ENCODE measurements at places on chromosomes 13 and 19.

DNA sequence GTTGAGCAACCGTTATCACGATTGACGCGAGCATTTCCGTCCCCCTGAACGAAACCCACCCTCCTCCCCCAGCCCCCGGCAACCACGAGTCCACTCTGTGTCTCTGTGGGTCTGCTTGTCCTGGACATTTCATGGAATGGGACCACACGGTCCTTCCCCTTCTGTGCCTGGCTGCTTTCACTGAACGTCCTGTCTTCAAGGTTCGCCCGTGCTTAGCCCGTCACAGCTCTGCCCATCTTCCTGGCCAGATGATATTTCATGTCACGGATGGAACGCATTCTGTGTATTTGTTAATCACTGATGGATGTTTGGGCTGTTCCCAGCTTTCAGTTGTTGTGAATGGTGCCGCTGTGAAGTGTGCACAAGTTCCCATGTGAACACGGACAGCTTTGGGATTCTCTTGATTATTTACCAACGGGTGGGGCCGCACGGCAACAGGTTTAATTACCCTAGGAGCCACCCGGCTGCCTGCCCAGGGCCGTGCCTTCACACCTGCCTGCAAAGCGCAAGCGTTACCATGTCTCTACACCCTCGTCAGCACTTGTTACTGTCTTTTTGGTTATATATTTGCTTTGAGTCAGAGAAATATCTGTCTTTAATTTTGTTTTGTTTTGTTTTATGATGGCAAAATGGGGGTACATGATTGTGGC lies 42.5 kb downstream of the RASA3 start:
- no peak for DNase-seq

DNA sequence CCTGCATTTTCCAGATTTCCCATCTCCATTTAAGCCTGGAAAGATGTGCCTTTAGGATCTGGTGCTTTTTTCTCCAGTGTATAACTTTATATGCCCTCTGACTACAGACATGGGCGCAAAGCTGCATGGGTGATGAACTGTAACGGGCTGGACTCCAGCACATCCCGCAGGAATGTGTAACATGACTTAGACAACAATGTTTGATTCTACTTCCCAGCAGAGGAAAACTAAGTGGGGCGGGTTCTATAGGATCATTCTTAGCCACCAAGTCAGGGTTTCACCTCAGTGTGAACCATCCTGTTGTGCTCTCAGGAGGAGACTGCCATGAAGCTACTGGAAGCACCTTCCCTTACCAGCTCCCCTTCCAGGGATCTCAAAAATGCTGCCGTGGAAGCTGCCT lies 93.2 kb upstream of the SERP2 start:
- no peak for DNase-seq

DNA sequence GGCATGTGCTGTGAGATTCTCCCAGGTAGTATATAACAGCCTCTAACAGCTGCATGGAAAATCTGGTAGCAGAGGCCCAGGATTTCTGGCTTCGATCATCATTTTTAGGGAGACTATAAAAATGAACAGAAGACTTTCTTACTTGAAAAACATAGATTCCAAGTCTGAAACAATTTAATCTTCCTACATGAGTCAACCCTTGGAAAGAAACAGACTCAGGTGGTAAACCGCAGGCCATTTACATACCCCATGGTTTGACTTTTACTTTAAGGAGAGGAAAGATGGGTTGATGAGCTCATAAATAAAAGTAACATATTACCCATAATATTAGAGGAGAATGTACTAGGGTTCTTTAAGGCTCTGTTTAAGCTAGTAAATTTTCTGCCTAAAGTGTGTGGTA lies 121.6 kb downstream of the CYSLTR2 start:
- no peak for DNase-seq

GRCh38 chr13:75492389-75492788 lies 10.4 kb upstream of the TBC1D4 start:
- no peak for DNase-seq

GRCh38 chr13:53311561-53311960 lies 282.9 kb downstream of the OLFM4 start:
- no peak for DNase-seq

DNA sequence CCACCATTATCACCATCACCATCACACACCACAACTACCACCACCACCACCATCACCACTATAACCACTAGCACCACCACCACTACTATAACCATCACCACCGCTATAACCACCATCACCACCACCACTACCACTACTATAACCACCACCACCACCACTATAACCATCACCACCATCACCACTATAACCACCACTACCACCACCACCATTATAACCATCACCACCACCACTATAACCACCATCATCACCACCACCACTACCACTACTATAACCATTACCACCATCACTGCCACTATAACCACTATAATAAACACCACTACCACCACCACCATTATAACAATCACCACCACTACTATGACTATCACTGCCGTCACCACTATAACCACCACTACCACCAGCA lies 173.2 kb downstream of the DCLK1 start:
- DNase-seq, result no peak

GRCh38 chr19:42191330-42191729 lies 26.1 kb downstream of the DEDD2 start:
- no peak for DNase-seq

DNA sequence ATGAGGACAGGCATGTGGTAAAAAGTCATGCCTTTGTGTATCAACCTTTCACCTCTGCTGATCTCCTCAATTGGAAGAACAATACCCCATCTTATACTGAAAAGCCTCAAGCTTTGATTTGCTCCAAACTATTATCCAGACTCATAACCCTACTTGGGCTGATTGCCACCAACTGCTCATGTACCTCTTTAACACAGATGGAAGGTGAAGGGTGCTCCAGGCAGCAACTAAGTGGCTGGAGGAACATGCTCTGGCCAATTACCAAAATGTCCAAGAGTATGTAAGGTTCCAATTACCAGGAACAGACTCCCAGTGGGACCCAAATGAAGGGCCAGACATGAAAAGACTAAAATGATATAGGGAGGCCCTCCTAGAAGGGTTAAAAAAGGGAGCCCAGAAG lies 78.3 kb downstream of the ZNF486 start:
- DNase-seq, result no peak

DNA sequence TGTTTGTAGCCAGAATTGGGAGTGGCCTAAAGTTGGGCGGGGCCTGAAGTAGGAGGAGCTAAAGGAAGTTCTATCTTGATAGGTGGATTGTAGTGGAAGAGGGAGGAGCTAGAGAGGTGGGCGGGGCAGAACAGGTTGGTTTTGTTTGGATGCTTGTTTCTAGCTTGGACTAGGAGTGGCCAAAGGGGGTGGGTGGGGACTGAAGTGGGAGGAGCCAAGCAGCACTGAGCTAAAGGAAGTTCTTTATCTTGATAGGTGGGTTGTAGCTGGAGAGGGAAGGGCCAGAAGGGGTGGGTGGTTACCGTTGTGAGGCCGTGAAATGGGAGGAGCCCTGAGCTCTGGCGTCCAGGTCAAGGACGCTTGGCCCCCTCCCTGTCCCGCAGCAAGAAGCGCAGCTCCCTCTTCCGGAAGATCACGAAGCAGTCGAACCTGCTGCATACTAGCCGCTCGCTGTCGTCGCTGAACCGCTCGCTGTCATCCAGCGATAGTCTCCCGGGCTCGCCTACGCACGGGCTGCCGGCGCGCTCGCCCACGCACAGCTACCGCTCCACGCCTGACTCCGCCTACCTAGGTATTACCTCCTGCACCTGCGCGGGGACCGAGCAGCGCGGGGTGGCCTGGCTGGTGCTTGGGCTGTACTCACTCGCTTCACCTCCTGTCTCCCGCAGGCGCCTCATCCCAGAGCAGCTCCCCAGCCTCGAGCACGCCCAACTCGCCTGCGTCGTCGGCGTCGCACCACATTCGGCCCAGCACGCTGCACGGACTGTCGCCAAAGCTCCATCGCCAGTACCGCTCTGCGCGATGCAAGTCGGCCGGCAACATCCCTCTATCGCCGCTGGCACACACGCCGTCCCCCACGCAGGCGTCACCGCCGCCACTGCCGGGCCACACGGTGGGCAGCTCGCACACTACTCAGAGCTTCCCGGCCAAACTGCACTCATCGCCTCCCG lies 8.0 kb downstream of the DNASE2 start:
- no peak for DNase-seq

DNA sequence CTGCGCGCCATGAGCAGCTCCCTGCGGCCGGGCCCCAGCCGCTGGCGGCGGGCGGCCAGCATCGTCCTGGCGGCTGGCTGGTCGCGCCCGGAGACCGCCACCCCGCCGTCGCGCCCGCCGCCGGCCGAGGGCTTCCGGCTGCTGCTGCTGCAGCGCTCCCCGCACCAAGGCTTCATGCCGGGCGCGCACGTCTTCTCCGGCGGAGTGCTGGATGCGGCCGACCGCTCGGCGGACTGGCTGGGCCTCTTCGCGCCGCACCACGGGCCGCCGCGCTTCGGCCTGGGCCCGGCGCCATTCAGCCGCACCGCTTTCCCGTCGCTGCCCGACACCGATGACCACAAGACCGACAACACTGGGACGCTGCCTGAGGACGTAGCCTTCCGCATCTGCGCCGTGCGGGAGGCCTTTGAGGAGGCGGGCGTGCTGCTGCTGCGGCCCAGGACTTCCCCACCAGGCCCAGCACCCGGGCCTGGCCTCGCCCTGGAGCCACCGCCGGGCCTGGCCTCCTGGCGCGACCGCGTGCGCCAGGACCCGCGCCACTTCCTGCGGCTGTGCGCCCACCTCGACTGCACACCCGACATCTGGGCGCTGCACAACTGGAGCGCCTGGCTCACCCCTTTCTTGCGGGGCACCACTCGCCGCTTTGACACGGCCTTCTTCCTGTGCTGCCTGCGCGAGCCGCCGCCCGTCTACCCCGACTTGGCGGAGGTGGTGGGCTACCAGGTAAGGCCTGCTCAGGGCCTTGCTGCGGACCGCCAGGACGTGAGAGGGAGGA lies 518 bp downstream of the NUDT19 start:
- DNase-seq, result peak; percentile 70

DNA sequence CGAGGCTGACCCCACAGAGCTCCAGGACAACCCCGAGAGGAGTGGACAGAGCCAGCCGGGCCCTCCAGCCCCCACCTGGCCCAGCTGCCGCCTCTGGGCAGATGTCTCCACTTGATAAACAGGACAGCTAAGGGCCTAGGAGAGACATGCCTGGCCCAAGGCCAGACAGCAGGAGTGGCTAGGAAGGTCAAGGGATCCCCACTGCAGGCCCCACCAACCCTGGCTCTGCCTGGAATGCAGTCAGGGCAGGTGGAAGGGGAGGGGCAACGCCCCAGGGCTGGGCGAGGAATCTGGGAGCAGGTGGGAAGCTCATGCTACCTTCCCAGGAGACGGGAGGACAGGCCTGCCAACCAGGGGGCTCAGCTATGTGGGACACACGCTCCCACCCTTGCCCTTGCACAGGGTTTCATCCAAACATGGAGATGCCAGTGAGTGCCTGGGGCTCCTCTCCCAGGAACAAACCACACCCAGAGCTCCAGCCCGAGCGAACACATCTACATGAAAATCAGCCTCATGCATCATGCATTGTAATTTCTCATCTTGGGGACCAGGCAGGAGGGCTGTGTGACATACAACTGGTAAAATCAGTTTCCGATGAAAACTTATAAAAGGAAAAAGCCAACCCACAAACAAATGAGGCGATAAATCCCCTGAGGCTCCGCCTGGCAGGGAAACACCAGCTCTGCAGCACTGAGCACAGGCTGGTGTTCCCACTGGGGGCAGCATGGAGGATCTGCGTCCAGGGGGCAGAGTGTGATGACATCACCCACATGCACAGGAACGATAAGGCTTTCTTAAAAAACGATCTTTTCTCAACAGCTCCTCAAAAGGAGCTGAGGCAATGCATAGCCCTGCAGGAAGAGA lies 25.0 kb downstream of the SH3GL1 start:
- DNase-seq, result no peak

- no peak for DNase-seq
Measured at GRCh38 chr13:80235166-80235966, 105.6 kb downstream of the SPRY2 start.

GRCh38 chr19:38788478-38789243 lies at the start of gene LGALS7B:
Gene LGALS7B, plus strand, starts transcription at chr19:38789200. Its CDS starts 27 bp downstream, at chr19:38789227.
- DNase-seq, result no peak

DNA sequence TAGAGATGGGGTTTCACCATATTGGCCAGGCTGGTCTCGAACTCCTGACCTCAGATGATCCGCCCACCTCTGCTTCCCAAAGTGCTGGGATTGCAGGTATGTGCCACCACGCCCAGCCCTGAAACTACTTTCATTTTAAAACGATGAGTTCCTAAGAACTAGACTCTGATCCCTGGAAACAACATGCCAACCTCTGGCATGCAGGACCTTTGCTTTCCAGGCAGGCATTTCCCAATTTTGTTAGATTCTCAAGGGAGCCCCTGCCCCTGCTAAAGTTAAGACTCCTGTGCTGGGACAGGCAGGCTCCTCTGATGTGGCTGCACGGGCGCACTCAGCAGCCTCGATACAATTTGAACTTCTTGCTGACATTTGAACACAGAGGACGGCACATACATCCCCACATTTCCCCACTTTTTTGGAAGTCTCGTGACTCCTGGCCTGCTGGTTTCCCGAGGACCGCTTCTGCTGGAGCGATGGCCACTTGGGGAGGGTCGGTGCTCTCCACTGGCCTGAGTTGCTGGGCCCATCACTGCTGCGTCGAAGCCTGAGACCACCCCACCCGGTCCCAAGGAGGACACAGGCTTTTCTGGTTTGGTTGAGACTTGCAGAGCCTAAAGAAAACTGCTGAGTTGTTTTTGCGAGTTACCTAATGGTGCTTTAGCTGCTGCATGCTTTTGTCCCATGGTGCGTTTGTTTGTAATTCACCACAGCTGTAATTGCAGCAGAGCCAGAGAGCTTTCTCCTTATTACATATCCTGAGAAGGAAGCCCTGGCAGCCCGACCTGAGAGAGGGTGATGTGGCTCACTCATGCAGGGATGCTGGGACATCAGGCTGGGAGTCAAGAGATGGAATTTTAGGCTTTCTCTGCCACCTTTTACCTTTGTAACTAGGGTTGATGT lies 8.2 kb downstream of the ATP11A start:
- no peak for DNase-seq

DNA sequence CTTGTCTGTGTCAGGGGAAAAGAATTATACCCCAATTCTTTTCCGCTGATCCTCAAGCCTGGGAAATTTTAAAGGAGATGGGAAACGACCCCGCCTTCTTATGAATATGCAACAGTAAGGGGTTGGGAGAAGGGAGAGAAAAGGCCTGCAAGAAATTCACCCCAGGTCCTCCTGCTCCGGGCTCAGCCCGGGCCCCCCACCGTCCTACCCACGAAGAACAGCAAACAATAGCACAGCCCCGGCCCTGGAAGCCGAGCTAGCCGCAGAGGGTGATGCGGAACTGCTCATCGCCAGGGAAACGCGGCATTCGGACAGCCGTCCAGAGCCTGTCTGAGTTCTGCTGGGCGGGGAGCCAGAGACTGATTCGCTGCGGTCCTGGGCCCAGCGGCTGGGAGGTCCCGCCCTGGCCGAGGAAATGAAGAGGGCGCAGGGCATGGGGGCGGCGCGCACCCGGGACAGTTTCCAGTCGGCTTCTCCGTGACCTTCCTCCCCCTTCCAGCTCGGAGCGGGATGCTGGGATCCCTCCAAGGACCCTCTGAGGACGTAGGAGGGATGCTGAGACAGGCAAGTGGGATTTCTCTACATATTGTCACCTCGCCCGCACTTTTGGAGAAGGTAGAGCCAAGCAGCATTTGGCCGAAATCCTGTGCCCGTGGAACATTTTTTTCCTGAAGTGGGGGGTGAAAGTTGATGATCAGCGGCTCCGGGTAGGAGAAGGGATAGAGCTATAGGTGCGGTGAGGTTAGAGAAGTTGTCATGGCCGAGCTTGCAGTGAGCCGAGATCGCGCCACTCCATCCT lies 82.3 kb upstream of the C1QTNF9B start:
- DNase-seq, result no peak

Data from NCI-H1105 (cell line).